ENCODE measurements at places on chromosomes 13 and 19. TPM values are rescaled to one million over a fixed set of nuclear protein-coding genes. Genes with fewer than 3 reads are reported as not detected.

The FGF21 gene
- not detected for total RNA-seq

The TPTE2 gene
- not detected for total RNA-seq

The KLK14 gene
- total RNA-seq: 0.63 TPM

The IL4I1 gene
- not detected for total RNA-seq

The SIGLEC7 gene
- not detected for total RNA-seq

The SMARCA4 gene
- 187 TPM for total RNA-seq

The ZNF586 gene
- total RNA-seq: 79.5 TPM

The ZNF699 gene
- total RNA-seq: 26.3 TPM

The KLF2 gene
- 1.9 TPM for total RNA-seq
